ENCODE measurements at places on chromosomes 13 and 19. TPM values are rescaled to one million over a fixed set of nuclear protein-coding genes. Genes with fewer than 3 reads are reported as not detected.

Gene IGFL2
- total RNA-seq: not detected

Gene KCNN1
- 0.50 TPM for total RNA-seq

DNA sequence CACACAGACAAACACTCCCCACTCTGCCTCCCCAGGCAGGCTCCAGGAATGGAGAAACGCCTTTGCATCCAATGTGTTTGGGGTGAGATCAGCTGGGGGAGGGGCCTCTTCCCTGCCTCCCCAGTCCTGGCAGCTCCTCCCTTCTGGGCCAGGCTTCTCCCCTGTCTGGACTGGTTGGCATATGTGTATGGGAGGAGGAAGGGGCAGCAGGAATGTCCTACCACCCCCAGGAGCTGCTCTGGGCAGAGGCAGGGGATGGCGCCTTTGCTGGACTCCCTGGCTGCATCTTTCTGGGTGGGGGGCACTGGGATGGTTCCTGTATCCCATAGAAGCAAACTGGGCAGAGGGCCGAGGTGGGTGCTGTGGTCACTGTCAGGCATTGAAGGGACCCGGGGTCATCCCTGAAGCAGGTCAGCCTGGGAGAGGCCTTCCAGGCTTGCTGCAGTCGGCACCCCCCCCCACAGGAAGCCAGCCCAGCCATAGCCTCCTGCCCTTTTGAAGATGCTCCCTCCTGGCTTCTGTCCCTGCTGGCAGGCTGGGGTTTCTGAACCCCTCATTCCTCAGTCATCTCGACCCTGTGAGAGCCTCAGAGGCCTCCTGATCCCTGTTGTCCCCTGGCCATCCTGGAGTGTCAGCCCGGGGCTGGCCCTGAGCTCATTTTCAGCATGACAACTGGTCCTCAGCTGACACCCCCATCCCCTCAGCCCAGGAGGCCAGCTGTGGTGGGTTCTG, 21.2 kb upstream of the SLC7A10 start:
- ATAC-seq: no peak

DNA sequence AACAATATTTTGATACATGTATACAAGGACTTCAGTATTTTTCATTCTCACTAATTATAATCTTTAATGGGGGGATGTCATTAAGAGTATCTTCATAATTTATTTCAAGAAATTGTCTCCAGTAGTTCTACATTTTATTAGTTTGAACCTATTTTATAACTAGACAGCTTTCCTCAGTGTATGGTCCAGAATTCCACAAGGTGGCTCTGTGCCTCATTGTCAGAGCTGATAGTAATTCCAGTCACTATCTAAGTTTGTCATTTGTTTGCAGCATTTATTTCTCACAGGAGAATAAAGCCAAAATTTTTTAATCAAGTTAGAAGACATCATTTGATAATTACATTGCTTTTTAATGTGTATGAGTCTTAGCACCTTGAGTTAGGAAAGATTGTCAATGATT, 1633.0 kb upstream of the PCDH20 start:
- ATAC-seq: no peak

GRCh38 chr13:66265371-66265770, 964.8 kb downstream of the PCDH9 start:
- no peak for ATAC-seq

GRCh38 chr13:43785650-43786471, 911 bp downstream of the ENOX1 start:
- ATAC-seq: peak; percentile 49

GRCh38 chr19:9078651-9079050, 8.2 kb upstream of the OR1M1 start:
- ATAC-seq: no peak

- no peak for ATAC-seq
Measured at GRCh38 chr19:10510301-10510802, 6.9 kb downstream of the S1PR5 start.

DNA sequence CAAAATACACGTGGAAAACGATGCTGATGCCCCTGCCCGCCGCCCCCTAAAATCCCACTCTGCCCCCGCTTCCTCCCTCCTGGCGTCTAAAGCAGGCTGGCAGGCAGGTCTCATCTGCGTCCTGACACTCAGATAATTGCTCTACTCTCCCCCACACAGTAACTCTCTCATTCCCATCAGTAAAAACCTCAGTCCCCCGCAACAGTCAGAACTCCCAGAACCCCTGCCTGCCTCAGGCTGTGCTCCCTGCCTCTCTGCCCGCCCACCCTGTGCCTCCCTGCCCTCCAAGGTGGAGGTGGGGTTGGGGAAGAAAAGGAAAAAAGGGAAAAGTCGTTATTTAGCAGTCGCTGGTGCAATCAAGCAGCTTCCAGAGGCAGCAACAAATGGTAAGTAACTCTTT, 473.7 kb downstream of the EFNB2 start:
- ATAC-seq: no peak

Gene TRAPPC2B
- total RNA-seq: 8.8 TPM

Gene PLEKHJ1
- 74.8 TPM for total RNA-seq

Gene CTXN1
- total RNA-seq: 0.19 TPM

GRCh38 chr19:15995536-15995935, 46.7 kb downstream of the OR10H4 start:
- no peak for ATAC-seq

Gene URAD
- not detected for total RNA-seq

- no peak for ATAC-seq
Measured at GRCh38 chr19:39182174-39182505, 14.6 kb upstream of the NCCRP1 start.

Gene NCR1
- total RNA-seq: not detected

- no peak for ATAC-seq
Measured at GRCh38 chr13:41552031-41552430, 94.7 kb downstream of the RGCC start.

Gene RFPL4AL1
- total RNA-seq: not detected

DNA sequence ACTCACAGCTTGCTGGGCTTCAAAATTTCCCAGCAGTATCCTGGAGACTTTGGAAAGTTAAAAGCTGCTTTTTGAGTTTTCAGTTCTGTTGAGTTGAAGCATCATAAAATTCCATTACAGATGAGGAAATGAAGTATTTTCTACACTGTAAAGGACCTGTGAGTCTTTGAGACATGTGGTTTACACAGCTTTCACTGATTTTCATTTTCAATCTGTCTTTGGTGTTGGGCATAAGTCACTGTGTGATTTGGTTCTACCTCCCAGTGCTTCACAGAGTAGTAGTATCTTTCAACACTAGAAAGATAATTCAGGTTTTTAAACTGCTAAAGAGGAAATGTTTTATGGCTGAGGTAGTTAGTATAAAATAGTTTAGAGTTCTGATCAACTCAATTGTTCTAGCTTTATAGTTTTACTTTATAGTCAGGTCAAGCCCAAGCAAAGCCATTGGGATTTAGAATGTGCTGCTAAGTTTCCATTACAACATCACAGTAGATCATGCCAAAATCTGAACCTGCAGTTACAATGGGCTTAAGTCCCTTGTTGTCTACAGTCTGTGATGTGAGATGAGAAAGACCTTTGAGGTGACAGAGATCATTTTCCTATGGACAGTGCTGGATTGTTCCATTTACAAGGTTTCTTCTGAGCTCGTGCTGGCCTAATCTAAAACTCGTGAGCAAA, 161.6 kb downstream of the FLT1 start:
- no peak for ATAC-seq

DNA sequence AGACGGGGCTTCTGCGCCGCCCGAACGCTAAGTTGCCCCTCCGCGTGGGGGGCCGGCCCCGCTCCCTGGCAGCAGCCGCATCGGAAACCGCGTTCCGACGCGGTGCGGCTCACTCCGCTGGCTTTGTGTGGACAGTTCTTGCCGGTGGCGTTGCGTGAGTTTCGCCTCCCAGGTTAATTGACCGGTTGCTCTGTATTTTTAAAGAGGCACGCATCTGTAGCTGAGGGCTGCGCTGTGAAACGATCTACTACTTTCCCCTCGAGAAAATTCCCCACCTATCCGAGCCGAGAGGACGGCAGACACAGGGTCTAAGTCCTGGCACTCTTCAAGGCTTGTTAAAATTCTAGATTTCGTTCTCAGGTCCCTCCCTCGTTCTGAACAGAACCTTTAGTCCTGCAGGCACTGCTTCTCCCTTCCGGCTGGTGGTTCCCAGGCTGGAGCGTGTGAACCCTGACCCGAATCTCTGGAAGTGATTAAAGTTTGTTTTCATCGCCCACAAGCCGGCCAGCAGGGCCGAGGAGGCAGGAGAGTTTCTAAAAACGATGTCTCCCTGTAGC, 933 bp downstream of the ARHGEF7 start:
- no peak for ATAC-seq

DNA sequence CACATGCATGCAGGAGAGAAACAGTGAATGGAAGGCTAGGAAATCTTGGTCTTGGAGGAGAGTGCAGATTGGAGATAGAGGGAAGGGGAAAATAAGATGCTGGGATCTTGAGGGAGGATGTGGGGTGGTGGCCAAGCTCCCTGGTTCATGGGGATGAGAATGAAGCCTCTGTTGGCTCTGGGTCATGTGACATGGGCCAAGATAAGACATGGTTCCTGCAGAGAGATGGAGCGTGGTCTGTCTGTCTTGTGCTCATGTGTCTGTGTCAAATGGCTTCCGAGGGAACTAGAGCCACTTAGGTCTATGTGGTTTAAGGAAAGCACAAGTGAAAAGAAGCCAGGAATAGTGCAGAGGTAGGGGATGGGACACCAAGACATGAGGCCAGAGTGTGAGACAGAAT, 30.8 kb upstream of the FFAR2 start:
- no peak for ATAC-seq

Gene NKG7
- 15.2 TPM for total RNA-seq

GRCh38 chr13:93361703-93362102, 135.1 kb downstream of the GPC6 start:
- no peak for ATAC-seq

DNA sequence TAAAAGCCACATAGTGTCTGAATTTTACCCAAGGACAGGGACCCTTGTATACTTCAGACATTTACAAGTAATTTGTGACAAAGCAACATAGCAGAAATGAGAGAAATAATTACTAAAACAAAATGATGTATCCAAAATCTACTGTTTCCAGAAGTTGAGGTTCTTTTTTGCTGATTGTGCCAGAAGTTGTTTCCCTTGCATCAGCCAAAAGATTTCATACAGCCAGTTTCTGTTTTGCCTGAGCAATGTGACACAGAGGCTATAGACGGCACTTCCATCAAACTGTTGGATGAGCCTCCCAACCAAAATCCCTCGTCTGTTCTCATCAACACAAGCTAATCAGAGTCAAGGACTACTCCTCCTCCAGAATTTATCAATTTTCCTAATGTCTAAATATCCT, 913.2 kb upstream of the GPC6 start:
- no peak for ATAC-seq

- ATAC-seq: no peak
Measured at GRCh38 chr13:37201081-37201480, 95.6 kb upstream of the CSNK1A1L start.

Gene UBL5
- total RNA-seq: 247 TPM

GRCh38 chr13:38680912-38681311, 6.0 kb upstream of the FREM2 start:
- ATAC-seq: no peak

Gene LMTK3
- 5.9 TPM for total RNA-seq

DNA sequence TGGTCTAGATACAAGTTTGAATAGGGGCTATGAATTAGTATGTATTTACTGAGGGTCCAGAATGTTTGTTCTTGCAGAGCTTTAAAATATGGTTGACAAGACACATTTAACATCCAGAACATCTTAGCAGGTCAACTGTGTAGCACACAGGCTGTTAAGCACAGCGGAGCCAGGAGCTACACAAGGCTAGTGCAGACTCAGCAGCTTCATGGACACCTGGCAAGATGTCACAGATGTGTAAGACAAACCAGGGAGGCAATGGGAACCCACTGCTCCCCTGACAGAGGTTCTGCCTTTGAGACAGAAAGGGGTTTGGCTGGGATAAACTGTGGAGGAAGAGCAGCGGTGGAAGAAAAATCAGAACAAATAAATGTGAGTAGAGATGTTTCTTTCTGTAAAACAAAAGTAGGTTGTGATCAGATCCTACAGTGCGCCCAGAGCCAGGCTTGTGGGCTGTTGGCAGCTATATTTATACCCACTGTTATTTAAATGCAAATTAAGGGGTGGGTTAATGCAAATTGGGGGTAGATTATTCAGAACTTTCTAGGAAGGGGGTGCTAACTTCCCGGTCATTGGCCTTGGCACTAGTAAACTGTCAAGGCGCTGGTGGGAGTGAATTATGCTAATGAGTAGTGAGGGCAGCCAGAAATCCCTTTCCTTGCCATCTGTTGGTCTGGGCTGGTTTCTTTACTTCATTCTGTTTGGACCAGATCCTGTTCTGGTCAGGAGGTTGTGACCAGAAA, 33.0 kb downstream of the MIPEP start:
- no peak for ATAC-seq

Gene BSG
- total RNA-seq: 170 TPM

- ATAC-seq: peak; percentile 63
Measured at GRCh38 chr13:43089912-43090498, 66.6 kb downstream of the DNAJC15 start.

DNA sequence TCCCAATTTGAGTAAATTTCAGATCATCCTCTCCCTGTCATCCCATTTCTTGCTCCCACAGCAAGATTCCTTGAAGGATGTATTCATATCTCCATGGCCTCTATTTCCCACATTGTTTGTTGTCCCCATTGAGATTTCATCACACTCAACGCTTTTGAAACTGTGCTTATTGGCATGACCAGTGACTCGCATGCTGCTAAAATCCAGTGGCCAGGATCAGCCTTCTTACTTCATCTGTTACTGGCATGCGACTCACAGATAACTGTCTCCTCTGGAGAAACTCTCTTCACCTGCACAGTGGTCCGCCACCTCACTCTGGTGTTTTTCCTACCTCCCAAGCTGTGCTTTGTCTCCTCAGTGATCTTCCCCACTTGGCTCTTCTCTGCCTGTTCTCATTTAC, 95.8 kb downstream of the WASF3 start:
- no peak for ATAC-seq

DNA sequence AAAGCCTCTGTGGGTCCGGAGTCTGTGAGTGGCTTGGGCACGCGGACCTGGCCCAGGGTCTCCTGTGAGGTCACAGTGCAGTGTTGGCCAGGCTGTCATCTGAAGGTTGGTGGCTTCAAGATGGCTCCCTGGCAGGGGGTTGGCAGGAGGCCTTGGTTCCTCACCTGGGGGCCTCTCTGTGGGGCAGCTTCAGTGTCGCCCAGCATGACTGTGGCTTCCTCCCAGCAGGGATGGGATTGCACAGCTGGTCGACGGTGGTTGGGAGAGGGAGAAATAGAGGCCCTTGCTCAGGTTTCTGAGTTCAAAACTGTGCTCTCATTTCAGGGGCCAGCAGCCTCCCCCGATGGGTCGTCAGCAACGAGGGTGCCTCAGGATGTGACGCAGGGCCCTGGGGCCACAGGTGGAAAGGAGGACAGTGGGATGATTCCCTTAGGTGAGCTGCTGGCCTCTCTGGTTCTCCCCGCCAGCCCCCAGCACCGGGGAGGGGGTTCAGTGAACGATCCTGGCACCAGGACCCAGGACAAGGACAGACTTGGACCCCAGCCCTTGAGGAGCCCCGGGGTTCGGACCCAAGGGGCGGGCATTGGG, 17.2 kb downstream of the ZNF444 start:
- ATAC-seq: no peak

DNA sequence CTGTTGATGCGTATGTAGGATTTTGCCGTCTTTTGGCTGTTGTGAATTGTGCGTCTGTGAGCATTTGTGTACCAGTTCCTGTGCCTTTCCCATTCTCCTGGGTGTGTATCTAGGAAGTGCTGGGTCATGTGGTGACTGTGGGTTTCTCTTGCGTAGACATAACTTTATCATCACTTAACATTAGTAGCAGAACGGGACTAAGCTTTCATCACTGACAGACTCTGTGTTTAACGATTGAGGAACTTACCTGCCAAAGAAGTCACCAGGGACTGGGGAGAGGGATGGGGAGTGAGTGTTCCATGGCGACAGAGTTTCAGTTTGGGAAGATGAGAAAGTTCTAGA, 15.0 kb downstream of the FZR1 start:
- ATAC-seq: no peak
